ENCODE measurements at places on chromosomes 16 and 17.

DNA sequence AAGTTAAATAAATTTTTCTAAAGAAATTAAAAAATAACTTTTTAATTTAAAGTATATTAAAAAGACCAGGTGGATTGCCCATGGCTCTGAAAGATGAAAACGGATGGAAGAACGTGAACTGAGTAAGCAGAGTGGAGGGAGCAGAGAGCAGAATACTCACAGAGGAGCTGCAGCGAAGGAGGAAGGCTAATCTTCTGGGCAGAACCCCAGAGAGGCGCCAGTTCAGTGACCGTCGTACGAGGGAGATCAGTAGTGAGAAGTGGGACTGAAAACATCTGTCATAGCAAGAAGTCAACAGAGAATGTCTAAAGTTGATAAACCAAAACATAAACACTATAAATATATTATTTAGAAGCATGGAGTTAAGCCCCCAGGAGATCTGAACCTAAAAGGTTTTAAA lies 34.9 kb downstream of the UBE2G1 start:
- H3K27ac ChIP-seq, result no peak overlapping the region
- peaks cover 11% of the 10 kb centered on the region for H3K36me3 ChIP-seq
- DNase-seq, result no peak
- peaks cover 51% of the 10 kb centered on the region for H3K4me1 ChIP-seq
- no peak overlapping the region for H3K4me3 ChIP-seq

GRCh38 chr16:50778284-50779163 lies 36.6 kb downstream of the CYLD start:
- peak overlapping the region; percentile 5 for H3K4me3 ChIP-seq
- no peaks in the 10 kb centered on the region for H3K27me3 ChIP-seq
- peaks cover 71% of the 10 kb centered on the region for H3K4me1 ChIP-seq
- peak; percentile 20 for DNase-seq
- peaks cover 17% of the 10 kb centered on the region for H3K36me3 ChIP-seq

- no peak for DNase-seq
- H3K36me3 ChIP-seq, result peaks cover 15% of the 10 kb centered on the region
- peak overlapping the region; percentile 80 for H3K27ac ChIP-seq
- H3K4me1 ChIP-seq, result peaks cover 84% of the 10 kb centered on the region
- H3K4me3 ChIP-seq, result no peak overlapping the region
- H3K27me3 ChIP-seq, result no peaks in the 10 kb centered on the region
Measured at GRCh38 chr17:78416791-78417530, 38.5 kb downstream of the PGS1 start.

DNA sequence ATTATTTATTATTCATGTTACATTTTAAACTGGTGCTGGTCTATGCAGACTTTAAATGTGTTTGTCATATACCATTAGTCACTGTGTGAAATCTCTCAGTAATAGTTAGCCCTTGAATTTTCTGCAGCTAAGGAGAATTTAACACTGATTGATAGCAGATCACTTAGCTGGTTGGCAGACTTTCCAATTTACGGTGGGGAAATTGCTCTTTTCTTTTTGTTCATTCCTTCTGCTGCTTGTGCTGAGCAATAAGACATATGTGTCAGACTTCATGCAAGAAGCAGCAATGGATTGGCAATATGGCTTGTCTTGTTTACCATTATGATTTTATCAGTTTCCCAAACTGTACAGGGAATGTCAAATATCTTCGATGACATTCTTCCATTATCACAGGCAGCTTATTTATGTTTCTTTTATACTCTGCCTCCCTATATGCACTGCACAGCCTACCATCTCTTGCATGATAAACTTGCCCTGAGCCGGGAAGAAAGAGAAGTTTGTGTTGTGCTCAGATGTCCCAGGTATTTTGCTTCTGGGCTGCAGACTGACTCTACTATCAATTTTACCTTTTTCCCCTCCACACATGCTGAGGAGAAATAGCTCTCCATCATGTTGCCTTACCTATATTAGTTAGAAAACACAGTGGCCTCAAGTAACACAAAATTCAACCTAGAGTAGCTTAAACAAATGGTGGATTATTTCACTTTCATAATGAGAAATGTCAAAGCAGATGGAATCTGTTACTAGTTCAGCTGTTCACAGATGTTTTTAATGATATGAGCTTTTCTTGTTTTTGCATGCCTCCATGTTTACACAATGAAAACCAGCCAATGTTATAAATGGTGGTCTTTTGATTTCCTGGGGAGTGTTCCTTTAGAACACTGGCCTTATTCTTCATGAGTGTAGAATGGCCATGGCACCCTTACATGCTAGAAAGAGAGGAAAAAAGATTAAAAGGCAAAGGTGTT lies 968.1 kb upstream of the GOT2 start:
- H3K36me3 ChIP-seq, result no peaks in the 10 kb centered on the region
- no peak overlapping the region for H3K27ac ChIP-seq
- no peak for DNase-seq
- H3K4me1 ChIP-seq, result no peaks in the 10 kb centered on the region
- no peak overlapping the region for H3K4me3 ChIP-seq
- no peaks in the 10 kb centered on the region for H3K27me3 ChIP-seq
